ENCODE measurements at places on chromosomes 4 and X.

DNA sequence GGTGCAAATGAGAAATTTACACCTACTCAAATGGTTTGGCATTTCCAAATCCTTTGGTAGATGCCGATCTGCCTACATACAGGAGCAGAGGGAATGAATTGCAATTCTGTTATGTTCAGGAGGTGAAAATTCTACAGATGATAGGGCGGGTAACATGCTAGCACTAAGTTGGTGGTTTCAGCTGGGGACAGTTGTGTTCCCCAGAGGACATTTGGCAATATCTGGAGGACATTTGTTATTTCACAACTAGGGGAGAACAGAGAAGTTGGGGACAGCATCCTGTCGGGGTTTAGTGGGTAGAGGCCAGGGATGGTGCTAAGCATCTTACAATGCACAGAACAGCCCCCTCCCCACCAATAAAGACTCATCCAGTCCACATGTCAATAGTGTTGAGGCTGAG, 96.5 kb upstream of the PUDP start:
- DNase-seq: no peak

GRCh38 chrX:133561251-133561650, 146.0 kb upstream of the GPC4 start:
- no peak for DNase-seq

DNA sequence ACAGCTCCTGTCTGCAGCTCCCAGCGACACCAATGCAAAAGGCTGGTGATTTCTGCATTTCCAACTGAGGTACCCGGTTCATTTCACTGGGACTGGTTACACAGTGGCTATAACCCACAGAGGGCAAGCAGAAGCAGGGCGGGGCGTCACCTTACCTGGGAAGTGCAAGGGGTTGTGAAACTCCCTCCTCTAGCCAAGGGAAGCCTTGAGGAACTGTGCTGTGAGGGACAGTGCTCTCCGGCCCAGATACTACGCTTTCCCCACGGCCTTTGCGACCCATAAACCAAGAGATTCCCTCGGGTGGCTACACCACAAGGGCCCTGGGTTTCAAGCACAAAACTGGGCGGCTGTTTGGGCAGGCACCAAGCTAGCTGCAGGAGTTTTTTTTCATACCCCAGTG, 218.9 kb downstream of the PPP3CA start:
- no peak for DNase-seq

DNA sequence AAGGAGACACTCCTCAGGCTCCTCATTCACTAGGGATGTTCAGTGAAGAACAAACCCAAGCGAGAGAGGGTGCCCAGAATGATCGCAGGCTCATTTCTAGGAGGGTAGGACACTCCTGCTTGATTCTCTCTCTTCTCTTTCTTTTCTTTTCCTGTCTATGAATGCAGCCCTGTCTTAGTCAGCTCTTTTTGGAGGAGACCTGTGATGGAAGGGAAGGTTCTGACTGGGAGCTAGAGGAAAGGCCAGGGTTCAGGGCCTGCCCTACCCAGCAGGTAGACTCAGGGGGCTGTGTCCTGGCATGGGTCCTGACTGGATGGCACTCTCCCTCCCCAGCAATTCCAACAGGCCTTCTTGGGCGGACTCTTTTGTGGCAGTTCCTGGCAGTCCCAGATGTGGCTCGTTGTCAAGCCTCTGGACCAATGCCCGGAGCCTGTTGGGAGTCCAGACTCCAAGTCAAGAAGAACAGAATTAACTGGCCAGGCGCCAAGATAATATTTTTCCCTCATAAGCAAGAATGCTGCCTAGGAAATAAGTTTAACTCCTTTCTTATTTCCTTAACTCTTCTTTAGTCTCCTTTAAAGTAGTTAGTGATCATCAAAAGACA, 139.4 kb upstream of the SCML1 start:
- DNase-seq: no peak

- DNase-seq: no peak
Measured at GRCh38 chr4:120331486-120332370, 265.1 kb upstream of the MAD2L1 start.

GRCh38 chrX:103686199-103687072, at the start of gene MORF4L2:
Gene MORF4L2 (minus strand): TSS chrX:103686699. CDS start chrX:103677027, 9,672 bp downstream.
- DNase-seq: peak; percentile 64

GRCh38 chr4:48780865-48781214, 761 bp upstream of the FRYL start:
- no peak for DNase-seq

GRCh38 chr4:147799986-147800555, 68.2 kb downstream of the ARHGAP10 start:
- DNase-seq: peak; percentile 28

- no peak for DNase-seq
Measured at GRCh38 chr4:34492414-34492813, 1751.9 kb downstream of the ARAP2 start.

DNA sequence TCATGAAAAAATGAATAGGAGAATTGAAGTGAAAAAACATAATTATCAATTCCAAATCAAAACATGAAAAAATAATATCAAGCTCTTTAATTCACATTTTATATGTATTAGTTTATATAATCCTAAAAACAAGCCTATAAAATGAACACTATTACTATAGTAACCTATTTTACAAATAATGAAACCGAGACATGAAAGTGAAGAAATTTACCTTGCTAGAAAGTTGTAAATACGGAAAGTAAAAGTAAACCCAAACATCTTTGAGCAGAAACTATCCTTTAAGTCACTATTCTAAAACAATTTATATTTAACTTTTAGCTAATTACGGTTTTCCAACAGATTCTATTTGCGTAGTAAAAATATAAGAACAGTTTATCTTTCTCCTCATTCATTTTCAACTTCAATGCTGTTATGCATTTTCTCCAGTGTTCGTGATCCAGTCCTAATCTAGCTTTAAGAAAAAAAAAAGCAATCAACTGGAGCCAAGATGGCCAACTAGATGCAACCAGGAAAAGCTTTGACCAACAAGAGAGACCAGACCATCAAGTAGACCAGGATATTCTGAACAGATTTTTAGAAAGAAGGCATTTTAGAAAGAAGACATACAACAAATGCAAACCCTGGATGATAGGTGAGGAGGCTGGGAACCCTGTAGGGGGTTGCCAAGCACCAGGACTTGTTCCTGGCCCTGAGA, 67.0 kb downstream of the DDX53 start:
- DNase-seq: no peak

GRCh38 chr4:26583538-26583864, 383 bp upstream of the TBC1D19 start:
- DNase-seq: no peak

- no peak for DNase-seq
Measured at GRCh38 chr4:78356251-78356786, 195.3 kb upstream of the ANXA3 start.

DNA sequence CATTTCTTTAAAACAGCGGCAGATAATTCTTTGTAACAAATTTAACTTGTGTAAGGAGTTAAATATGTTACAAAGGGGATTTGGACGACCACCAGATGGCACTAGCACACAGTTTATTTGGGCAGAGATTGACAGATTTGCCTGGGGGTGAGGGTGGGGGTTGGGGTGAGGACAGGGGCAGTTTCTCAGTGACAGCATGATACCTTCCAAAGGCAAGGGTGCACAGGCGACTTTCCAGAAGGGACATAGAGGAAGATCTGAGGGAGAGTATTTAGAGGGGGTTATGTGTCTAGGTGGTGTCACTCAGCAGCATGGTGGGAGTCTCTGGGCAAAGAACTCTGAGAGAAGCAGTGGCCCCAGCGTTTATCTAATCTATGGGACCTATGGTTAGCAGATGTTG, 9.6 kb upstream of the TMA16 start:
- DNase-seq: peak; percentile 39

DNA sequence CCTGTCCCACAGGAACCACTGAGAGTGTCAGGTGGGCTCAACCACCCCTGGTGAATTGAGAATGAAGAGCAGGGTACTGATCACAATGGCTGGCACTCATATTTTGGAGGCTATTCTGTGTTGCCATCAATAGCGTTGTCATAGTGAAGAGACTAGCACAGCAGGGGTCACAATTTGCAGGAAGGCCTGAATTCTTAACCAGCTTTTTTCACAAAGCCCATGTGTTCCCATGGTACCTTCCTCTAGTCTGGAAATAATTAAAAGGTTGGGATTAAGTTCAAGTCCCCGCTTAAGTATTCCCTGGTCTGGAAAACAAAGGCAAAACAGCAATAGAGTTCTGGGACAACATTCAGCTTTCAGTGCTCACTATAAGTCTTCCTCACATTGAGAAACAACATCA, 1051.7 kb downstream of the C4orf33 start:
- no peak for DNase-seq

DNA sequence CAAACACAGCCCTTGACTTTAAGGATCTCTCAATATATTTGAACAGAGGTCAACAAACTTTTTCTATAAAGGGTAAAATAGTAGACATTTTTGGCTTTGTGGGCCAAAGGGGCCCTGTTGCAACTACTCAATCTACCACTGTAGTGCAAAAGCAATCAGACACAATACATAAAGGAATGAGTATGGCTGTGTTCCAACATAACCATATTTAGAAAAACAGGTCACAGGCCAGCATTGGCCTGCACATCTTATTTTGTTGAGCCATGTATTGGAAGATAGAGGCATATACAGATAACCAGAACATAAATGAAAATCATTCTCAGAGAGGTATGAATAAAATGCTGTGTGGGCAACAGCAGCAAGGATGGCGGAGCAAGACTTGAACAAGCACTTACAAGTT, 49.8 kb downstream of the MID1 start:
- DNase-seq: no peak

- no peak for DNase-seq
Measured at GRCh38 chr4:47814618-47815295, 23.1 kb downstream of the CORIN start.

- no peak for DNase-seq
Measured at GRCh38 chr4:148790691-148791090, 348.5 kb upstream of the NR3C2 start.

DNA sequence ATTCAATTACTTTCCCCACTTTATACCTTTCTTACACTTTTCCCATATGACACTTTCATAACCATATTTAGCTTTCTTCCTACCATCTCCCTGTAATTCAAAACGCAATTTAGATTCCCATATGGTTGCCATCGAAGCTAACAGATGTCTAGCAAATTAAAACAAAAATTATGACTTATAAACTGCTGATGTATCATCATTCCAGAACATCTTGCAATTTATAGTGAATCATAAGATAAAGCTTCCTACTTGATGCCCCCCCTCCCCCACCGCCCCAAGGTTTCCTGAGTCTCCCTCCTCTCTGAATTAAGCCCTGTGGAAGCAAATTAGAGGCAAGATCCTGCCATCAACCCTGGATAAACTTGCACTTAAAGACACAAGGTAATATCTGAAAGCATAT, 5.4 kb downstream of the TSPAN5 start:
- DNase-seq: no peak

DNA sequence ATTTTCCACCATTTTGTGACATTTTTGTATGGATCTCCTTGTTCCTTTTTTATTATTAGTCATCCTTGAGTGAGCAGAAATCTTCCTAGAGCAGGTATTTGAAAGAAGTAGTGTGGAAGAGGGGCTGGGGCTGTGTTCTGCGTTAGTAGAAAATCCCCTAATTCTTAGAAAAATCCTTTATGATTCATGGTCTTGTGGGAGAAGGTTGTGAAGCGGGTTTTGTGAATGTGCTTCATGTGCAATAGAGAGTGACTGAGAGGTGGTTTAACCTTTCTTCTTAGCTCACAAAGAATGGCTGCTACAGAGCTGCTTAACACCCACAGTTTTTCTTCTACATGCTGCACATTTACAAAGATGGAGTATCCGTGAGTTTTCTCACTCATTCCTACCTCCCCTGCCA, 220.5 kb downstream of the IDS start:
- DNase-seq: no peak

DNA sequence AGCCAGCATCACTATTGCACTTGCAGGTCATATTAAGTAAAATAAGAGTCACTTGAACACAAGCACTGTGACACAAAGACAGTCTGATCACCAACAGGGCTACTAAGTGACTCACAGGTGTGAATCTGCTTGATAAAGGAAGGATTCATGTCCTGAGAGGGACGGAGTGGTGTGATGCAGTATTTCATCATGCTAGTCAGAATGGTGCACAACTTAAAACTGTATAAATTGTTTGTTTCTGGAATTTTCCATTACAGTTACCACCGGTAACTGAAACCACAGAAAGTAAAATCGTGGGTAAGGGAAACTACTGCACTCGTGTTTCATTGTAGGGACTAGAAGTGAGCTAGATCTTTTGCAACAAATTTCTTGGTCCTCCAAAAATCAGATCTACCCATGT, 109.7 kb downstream of the ELOVL6 start:
- no peak for DNase-seq

GRCh38 chrX:100642290-100642689, 1.7 kb upstream of the SRPX2 start:
- no peak for DNase-seq

- DNase-seq: no peak
Measured at GRCh38 chr4:180950377-180950776, 1292.8 kb upstream of the TENM3 start.

- no peak for DNase-seq
Measured at GRCh38 chr4:168528131-168528949, 31.5 kb downstream of the PALLD start.

DNA sequence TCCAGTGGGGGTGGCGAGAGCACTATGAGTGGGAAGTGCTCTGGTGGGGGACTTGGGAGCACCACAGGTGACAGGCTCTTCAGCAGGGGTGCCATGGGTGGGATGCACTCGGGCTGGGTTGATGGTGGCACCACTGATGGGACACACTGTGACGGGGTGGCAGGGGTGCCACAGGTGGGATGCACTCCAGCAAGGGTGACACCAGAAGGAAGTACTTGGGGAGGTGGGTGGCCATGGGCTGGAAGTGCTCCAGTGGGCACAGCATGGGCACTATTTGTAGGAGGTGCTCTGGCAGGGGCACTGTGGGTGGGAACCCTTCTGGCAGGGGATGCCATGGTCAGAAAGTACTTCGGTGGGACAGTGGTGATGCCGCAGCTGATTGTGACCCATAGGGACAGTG, 346.6 kb downstream of the CFAP47 start:
- DNase-seq: no peak

- no peak for DNase-seq
Measured at GRCh38 chrX:40224658-40225057, 126.9 kb upstream of the BCOR start.

GRCh38 chr4:120814886-120815285, 107.6 kb downstream of the PRDM5 start:
- DNase-seq: no peak

GRCh38 chr4:88584471-88584900, 7.8 kb upstream of the HERC3 start:
- DNase-seq: no peak

DNA sequence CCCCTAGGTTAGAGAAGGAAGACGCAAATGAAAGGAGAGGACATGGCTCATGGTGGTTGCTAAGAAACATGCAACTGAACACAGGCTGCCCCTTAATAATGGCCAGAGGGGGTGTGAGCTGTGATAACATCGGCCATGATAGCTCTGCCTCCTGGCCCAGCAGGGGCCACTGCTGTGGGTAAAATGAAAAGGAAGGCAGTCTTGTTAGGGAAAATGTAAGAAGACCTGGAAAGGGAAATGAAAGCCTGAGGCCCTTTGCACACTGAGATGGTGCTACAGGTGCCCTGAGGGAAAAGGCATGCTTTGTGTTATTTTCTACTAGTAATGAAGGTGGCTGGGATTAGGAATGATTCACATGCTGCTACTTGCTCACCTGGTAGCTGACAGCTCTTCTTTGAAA, 123.6 kb upstream of the MID1 start:
- no peak for DNase-seq

All from activated CD8-positive, alpha-beta memory T cell treated with anti-CD3 and anti-CD28 coated beads for 1 hour (primary cell).